ENCODE measurements at places on chromosomes 2 and 18.

DNA sequence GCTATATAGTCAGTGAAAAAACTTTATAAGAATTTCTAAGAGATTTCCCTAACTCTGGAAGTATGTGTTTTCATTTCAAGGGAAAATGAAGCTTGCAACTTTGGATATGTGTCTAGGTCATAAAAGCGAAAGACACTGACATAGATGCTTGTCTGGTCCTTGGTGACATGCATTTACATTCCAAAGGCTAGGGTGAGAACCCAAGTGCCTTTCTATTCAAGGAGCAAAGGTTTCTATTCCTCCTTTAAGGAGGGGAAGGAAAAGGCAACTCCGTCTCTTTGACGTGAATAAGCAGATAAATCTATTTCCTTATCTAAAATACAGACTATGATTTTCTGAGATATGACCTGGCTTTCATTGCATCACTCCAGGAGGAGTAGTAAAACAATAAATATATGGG, 261.1 kb downstream of the CDH7 start:
- DNase-seq = no peak

DNA sequence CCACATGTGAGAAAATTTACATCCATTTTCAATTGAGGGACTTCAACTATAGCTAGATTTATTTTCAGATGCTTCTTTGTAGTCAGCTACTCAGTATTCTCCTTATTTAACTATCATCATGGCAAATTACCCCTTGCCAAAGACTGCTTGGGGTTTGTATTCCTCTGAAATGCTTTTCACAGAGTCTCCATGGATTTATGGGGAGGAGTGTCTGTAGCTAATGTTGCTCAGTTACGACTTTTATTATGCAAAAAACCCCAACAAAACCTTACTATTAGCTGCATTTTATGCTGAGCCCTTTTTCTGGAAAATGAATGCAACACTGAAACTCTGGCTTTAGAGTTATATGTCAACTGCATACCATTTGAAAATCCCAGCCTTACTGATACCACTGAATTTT, 78.6 kb downstream of the RFTN2 start:
- no peak for DNase-seq

- no peak for DNase-seq
Measured at GRCh38 chr2:124559236-124559635, 534.1 kb downstream of the CNTNAP5 start.

- DNase-seq = peak; percentile 96
Measured at GRCh38 chr18:79643054-79643984, 36.3 kb upstream of the CTDP1 start.

GRCh38 chr2:47264143-47264542, 109.0 kb upstream of the STPG4 start:
- DNase-seq = peak; percentile 49

DNA sequence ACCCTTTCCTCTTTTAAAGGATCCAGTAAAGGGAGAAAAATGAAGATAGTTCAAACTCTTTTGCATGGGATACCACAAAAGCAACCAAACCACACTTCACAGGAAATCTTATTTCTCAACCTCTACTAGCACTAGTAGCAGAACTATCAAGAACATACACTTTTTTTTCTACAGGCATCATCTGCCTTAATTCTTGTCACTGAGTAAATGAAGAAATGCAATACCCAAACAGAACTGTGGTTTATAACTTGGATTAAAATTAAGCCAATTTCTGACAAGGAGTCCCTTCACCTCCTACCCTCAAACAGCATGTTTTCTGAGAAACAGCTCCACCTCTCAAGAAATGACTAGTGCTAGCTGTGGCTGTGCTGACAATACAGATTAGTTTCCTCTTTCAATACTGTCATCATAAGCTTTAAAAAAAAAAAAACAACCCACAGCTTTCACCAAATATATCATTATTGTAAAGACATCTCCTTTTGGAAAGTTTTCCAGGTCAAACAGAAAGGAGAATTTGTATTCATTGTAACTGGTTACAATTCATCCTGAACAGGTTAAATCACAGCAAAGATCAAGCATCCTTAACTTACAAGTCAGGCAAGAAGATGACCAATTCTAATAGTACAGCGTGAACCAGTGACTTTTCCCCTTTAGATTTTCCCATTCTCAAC, 44.4 kb downstream of the PTPN2 start:
- peak; percentile 84 for DNase-seq

- no peak for DNase-seq
Measured at GRCh38 chr2:177190941-177191340, 21.7 kb upstream of the HNRNPA3 start.

DNA sequence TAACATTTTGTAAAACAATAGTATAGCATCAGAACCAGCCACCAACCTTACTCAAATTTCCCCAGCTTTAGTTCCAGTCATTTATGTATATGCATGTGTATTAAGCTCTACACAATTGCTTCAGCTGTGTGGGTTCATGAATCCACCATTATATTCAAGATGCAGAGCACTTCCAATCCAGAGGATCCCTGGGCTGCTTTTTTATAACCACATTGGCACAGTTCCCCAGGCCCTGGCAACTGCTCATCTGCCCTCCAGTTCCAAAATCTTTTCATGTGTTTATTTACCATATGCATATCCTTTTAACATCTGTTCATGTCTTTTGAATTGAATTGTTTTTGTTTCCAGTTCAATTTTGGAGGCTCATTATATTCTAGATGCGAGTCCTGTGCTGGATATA, 482.9 kb upstream of the HS6ST1 start:
- DNase-seq = no peak

DNA sequence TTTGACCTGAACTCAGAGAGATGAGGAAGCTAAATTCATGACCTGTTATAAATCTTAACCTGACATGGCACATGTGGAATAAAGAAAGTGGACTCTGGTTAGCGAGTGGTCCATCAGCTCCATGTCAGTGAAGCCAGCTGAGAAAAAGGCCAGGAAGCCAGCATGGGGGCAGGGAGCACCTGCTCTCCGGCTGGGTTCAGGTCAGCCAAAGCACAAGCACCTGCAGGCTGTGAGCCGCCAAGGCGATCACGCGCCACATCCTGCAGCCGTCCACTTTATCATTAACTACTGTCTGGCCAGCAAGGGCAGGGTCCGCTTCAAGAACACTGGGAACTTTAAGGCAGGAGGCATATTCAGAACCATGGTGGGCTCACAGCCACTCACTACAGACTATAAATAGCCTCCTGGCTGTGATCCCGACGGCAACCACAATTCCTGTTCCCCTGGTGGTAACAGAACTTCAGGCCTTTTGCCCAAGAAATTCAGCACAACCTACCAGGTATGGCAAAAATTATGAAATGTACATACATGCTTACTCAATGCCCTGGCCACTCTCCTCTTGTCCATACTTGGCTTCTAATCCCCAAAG, 35.5 kb downstream of the ACVR1 start:
- no peak for DNase-seq

DNA sequence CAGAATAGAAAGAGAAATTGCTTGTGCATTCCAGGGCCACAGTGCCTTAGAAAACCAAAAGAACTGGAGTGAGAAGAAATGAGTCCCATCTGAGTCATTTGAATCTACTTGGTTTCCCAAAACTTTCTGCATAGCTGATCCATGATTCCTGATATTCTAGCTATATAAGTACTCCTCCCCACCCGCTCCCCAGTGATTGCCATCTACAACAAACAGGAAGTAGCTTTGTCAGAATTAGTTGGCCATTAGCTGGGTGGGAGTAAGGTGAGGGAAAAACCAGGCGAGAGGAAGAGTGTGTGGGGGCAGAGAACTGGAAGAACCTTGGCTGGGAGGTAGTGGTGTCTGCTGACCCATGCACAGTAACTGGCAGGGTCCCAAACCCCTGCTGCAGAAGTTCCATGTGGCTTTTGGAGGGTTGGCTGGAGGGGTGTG, 122.1 kb downstream of the ACAA2 start:
- no peak for DNase-seq

DNA sequence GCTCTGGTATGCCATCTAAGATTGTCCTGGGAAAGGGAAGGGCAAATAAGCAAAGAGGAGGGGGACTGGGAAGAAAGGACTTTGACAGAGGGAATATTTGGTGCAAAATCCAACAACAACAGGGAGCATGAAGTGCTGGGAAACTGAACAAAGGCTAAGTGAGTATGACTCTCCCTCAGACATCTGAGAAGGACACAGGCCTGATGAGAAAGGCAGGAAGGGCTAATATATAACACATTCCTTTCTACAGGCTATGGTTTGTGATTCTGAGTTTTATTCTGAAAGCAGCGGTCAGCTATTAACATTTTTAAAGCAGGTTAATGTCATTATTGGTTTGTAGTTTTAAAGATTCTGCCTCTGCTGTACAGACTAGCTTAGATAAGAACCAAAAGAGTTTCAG, 1579.5 kb downstream of the LRP1B start:
- DNase-seq = no peak

GRCh38 chr2:20444101-20444992, 2.5 kb upstream of the RHOB start:
- DNase-seq = no peak

GRCh38 chr2:85410584-85411404, 628 bp upstream of the CAPG start:
- DNase-seq = peak; percentile 41

- no peak for DNase-seq
Measured at GRCh38 chr2:212465456-212465855, 73.1 kb downstream of the ERBB4 start.

DNA sequence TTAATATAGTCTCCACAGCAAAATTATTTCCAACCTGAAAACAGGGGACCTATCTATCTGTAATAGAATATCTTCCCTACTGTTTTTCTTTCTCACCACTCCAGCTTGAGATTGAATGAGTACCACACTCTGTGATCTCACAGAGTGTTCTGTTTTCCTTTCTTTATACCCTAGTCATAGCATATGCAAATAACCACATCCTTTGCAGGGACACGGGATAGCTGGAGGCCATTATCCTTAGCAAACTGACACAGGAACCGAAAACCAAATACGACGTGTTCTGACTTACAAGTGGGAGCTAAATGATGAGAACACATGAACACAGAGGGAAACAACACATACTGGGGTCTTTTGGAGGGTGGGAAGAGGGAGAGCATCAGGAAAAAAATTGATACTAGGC, 224.7 kb downstream of the SLC8A1 start:
- DNase-seq = no peak

DNA sequence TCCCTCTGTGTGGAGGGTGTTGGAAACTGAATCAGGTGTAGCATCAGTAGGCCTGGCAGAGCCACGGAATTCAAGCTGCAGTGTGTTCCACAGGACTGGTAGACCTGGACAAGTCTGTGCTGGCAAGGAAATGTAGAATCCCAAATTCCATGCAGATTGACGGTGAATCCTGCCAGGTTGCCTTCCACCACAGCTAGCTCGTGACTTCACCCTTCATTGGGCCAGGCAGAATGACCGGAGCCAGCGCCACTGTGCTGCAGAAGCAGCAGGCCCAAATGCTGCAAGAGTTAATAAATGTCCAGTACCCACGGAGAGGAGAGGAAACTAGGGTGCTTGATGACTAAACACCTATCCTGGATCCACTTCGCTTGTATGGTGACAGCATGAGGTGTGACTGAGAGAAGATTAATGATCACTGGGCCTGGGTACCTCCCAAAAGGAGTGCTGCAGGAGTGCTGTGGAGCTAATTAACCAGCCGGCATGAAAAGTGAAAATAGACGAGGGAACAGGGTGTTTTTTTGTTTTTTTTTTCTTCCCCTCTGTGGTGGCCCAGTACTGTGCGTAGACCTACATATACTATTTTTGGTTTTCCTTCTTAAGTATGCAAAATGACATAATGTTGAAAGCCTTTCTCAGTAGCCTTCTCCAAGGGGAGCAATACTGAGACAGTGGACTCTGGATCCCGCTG, 122.2 kb downstream of the TANC1 start:
- no peak for DNase-seq

DNA sequence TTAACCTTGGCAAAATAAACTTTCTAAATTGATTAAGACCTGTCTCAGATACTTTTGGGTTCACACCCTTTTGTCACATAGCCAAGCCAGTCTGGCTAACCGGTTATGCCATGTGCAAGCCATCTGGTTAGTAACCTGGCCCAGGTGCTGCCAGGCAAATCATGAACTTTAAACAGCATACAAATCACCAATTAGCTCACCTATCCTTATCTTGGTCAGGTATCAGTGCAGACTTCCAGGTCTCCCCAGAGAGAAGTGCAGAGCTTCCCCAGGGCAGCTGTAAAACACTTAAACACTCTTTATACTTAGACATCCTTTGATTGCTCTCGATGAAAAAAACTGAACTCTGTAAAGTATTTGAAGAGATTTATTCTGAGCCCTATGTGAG, 14.9 kb upstream of the MC5R start:
- DNase-seq = no peak

GRCh38 chr18:79123948-79124347, 54.8 kb downstream of the ATP9B start:
- DNase-seq = peak; percentile 55

GRCh38 chr2:223954401-223954800, 2.9 kb upstream of the MRPL44 start:
- DNase-seq = peak; percentile 51

DNA sequence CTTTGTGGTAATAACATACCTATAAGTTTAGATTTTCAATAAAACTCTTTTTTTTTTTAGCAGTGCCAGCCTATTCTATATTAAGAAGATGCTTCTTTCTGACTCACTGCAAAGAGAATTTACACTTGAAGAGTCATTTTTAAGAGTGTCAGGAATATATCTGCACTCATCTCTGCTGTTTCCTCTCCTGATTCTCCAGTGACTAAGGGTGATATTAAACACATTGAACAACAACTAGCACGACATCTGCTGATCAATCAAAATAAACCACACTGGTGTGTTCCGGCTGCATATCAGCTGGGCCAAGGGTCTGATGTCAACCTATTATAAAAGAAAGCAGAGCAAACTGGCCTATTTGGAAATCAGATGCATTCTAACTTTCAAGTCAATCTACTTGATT, 15.0 kb downstream of the RAB27B start:
- DNase-seq = no peak

DNA sequence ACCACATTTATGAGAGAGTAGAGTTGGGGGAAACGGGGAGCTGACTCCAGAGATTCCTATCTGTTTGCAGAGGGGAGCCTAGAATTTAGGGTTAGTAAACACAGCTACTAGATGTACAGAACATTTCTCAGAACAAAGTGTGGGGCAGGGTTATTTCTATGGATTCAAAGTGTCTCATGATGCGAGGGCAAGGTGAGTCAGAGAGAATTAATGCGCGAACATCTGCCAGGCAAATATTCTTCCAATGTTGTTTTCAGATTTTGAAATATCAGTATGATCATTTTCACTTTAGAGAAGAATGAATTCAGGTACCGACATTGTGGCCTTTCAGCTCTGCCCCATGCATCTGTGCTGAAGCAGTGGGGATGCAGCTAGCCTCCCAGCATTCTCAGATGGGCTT, 2.0 kb upstream of the DSEL start:
- DNase-seq = no peak

DNA sequence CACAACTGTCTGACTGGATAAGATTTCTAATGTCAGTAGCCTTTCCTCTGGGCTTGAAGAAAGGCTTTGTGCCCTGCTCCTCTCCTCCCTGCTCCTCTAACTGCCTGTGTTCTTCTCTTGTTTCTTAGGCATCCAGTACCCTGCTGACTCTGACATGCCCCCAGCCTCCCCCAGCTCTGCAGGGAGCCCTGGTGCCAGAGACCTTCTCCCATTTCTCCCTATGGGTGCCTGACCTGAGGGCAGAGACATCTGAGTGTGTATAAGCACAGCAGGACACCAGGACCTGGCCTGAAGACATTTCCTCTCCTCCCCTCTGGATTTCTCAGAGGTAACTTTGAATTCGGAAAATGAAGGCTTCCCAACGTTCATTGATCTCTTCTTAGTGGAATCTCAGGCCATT, 23.6 kb downstream of the RNF144A start:
- DNase-seq = no peak
